ENCODE measurements at places on chromosomes 3 and 15.

DNA sequence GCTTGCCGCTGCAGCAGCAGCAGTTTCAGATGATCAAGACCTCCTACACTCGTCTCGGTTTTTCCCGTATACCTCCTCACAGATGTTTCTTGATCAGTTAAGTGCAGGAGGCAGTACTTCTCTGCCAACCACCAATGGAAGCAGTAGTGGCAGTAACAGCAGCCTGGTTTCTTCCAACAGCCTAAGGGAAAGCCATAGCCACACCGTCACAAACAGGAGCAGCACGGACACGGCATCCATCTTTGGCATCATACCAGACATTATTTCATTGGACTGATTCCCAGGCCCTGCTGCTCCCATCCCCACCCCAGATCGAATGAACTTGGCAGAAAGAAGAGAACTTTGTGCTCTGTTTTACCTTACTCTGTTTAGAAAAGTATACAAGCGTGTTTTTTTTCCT is 17.6 kb downstream of the CALML4 start:
- no peak for DNase-seq

GRCh38 chr3:14477311-14477935 is 62.7 kb downstream of the GRIP2 start:
- no peak for DNase-seq

- DNase-seq: no peak
Observed at GRCh38 chr15:50181201-50181968, 611 bp upstream of the SLC27A2 start.

GRCh38 chr3:153547970-153548369 is 385.9 kb downstream of the RAP2B start:
- DNase-seq: no peak

DNA sequence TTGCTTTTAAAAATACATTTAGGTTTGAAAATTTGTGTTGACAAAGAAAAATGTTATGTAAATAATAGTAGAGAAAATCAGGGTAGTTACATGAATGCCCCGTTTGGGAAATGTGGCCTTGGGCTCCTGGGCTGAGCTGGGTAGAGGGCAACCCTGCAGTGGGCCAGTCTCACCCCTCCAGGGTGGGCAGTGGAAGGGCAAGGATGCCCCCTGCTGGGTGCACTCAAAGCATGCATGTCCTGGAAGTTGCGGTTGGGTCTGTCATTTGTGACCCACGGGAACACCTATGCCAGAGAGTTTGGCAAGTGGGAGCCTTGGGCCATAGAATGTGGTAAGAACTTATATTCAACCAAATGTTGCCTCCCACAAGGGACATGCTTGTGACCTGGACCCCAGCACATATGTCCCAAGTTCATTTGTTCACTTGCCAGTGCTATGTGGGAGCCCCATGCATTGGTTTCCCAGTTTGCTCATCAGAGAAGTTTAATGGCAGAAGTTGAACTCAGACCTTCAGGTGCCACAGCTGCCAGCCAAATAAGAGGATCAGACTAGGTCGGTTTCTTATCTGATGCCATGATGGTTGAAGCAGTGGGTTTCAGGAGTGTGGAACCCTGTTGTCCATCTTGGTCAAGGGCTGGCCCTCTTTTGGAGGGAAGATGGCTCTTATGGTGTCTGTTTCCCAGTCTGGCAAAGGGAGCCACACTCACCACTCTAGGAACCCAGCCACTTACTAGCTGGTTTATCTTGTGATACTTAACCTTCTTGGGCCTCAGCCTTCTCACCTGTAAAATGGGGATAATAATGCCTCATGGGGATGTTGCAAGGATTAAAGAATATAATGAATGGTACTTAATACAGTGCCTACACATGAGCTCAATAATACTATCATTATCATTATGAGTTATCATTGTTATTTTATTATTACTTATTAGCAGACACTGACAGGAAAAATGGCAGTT is 2.5 kb upstream of the PLCB2 start:
- peak; percentile 30 for DNase-seq

- no peak for DNase-seq
Observed at GRCh38 chr15:64349375-64349774, 6.6 kb downstream of the CSNK1G1 start.

DNA sequence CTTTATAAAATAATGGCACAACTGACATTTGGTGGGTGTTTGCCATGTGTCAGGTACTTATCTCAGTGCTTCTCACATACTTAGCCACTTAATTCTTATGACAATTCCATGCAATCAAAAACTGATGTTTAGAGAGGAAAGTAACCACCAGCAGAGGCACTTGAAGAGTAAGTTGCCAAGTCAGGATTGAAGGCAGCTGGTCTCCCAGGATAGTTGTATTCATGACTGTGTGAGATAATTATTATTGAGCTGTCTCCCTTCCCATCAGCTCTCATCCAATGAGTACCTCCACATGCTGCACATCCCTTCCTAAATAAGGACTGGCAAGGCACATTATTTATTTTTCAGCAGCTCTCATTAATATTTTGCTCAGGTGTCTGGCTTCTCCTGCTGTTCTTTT is 4.8 kb downstream of the VEPH1 start:
- no peak for DNase-seq

DNA sequence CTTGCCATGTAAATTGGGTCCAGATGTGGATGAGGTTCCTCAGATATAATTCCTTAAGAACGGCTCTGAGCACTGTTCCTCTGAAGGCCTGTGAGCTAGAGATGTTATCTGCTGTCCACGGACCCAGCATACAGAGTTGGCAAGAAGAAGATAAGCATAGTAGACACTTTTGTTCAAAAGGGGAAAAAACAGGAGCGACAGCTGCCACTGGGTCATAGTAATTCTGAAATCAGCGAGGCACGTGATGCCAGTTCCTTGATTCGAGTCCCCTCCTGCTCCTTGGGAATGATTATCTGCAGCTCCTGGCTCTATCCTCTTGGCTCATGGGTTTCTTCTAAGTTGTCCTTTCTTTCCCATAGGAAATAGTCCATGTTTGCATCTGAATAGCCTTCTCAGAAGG is 2.5 kb upstream of the RAB7A start:
- DNase-seq: no peak

DNA sequence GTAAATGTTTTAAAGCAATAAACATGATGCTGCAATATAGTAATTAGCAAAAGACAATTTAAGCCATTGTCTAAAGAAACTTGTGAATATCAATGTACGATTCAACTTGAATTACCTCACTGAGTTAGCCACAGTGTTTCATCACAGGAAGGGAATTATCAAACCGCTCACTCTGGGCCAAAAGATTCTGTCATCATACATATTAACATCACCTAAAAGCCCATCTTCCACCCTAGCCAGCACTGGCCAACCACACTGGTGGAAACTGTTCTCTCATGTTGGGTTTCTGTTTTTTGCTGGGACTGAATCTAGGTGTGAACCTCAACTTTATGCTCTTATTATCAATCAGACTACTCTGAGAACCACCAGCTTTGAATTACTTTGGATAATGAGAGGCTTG is 497.7 kb upstream of the THBS1 start:
- DNase-seq: no peak

DNA sequence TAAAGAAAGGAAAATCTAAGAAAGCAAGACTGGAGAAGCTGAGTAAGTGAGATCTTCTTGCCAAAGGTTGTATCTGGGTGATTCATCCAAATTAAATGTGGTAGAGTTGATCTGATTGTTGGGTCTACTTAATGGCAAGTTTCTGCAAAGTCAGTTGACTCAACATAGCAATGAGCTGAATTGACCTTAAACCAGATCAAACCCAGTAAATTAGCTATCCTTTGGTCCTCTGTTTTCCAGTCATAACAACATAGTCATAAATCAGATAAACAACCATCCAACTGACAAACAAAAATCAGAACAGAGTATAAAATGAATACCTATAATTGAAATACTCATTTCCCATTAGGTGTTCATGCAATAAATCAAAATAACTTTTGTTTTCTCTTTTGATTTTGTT is 142.6 kb upstream of the CFAP20DC start:
- DNase-seq: no peak

DNA sequence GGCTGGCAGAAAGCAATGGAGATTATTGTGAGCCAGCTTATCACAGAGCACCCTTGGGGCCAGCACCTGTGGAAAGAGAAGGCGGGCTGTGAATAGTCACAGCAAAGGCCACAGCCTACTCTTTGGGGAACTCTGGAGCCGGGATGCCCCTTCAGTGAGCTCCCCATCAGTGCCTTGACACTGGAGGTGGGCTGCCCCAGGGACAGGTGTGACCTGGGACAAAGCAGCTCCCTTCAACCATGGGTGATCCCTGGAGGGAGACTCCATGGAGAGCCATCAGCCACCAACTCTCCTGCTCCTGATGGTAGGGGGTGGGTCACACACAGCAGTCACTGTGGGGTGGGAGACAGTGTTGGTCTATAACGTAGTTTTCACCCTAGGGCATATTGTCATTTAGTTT is 5.8 kb downstream of the TTC21A start:
- no peak for DNase-seq

DNA sequence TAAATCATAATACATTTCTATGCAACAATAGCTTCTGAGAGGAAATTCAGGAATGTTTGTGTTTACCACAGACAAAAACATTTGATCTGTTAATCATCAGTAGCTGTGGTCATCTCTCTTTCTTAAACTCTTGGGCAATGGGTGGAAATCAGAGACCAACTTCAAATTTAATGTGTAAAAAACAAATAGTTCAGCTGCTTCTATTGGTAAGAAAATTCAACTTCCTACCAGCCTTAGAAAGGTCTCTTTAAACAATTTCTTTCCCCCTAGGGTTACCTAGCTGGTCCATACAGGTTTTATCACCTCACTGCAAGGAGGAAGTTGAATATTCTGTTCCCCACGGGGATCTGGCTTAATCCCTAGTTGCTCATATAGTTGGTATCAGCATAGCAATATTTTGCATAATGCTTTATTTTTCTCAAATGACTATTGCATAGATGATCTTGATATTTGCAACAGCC is 20.3 kb upstream of the PPP4R2 start:
- DNase-seq: no peak

DNA sequence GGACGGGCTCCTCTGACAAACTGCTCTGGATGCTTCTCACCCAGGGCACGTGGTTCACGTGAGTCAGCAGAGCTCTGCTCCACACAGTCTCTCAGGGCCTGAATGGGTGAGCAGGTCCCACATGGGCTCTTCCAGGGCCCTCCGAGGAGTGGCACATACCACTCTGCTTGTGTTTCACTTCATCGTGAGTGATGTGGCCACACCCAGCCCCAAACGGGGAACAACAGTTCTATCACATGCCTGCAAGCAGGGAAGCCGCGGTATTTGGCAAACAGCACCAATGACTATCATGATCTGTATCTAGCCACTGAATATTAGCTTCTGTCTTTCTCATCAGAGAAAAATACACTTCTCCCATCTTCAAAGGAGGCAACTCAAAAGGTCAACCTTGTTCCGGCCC is 352.8 kb downstream of the GABRG3 start:
- DNase-seq: no peak

GRCh38 chr3:194112120-194113106 is 23.5 kb upstream of the HES1 start:
- no peak for DNase-seq

- no peak for DNase-seq
Observed at GRCh38 chr3:127113571-127113891, 79.4 kb upstream of the PRR23E start.

- DNase-seq: no peak
Observed at GRCh38 chr15:83282776-83283137, 1.7 kb downstream of the BNC1 start.

- no peak for DNase-seq
Observed at GRCh38 chr15:95816591-95816990, 513.9 kb upstream of the NR2F2 start.

Measured in activated T-helper 9 cell treated with anti-CD3 and anti-CD28 coated beads, Interleukin-2, amount 50 U/mL, for 16 hours (primary cell).